Kidney glomerular epithelial cell (primary cell): ENCODE measurements at places on chromosomes 7 and 10.

DNA sequence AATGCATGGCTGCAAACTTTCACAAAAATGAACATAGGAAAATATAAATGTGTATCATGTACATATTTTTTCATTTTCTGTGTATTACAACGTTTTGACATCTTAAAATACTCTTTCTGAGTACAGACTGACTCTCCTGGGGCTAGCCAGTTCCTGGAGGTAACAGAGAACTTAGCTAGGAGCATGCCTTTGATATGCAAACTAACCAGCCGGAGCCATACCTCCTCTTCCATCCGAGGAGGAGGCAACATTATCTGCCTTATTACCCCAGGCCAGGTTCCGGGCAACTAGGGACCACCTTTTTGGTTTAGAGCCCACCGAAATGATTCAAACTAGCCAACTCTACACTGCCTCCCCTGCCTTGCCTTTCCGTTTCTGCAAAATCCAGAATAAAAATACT lies 33.7 kb upstream of the HECW1 start:
- DNase-seq, result no peak

DNA sequence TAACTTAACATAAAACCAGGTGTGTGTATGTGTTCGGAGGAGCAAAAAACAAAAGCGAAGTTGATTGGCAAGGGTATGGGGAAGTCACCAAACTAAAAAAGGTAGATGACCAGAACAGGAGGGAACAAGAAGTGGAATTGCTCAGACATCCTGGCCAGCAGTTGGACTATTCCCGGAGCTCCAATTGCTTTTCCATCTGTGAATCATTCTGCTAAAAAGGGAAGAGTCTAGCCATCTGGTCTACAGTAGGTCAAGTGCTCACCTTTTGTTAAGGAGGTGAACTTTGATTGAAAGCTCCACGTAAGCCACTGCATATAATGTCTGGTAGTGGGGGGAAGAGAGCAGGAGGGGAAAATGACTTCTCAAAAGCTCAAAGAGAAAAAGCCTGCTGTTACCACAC lies 50.0 kb upstream of the BET1 start:
- DNase-seq, result no peak

DNA sequence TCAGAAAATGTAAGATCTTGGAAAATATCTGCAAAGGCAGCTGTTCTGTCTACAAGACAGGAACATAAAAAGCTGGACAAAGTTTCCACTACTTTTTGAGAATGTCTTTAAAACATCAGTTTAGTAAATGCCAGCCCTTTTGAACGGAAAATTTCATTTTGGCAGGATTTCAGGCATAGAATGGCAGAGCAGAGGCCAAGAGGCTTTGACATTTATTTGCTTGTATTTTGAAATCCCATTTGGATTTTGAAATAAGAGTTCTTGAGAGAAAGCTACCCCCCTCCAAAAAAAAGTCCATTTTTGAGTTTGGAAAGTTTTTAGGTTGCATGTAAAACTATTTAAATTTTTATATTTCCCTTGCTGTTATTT lies 3.1 kb upstream of the ETV1 start:
- DNase-seq, result no peak

GRCh38 chr7:1466524-1467271 lies 7.4 kb upstream of the MICALL2 start:
- DNase-seq, result no peak

DNA sequence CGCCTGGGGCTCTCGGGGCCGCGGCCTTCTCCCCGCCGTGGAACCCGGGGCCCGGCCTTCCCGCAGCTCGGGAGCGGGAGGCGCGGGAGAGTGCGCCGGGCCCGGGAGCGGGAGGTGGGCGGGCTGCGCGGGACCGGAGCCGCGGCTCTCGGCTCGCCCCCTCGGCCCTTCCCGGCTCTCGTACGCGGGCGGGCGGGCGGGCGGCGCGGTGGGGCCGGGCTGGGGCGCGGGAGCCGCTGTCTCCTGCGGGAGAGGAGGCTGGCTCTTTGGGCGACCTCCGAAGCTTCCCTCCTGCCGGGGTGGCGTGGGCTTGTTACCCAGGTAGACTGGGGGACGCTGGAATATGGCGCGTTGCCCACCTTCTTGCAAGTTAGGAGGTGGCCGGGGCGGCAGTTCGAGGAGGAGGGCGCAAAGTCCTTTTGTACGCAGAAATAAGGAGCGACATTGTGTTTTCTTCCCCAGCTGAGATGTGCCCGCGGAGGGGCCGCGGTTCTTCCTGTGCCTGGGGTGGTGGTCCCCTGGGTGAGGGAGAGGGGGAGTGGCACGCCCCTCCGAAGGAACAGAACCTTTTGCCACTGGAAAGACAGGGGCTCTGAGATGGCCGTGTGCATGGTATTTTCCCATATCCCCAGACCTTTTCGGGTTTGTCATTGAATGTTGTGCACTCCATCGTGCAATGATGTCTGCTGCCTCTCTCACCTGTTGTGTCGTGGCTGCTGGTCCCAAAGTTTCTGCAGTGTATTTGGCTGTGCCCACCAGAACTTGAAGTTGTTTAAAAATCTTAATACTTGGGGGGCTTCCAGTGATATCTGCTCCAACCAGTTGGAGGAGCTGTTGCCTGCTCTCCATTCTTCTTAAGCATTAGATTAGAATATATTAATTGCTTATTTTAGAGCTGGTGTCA lies 844 bp downstream of the NRF1 start:
- DNase-seq, result peak; percentile 30

DNA sequence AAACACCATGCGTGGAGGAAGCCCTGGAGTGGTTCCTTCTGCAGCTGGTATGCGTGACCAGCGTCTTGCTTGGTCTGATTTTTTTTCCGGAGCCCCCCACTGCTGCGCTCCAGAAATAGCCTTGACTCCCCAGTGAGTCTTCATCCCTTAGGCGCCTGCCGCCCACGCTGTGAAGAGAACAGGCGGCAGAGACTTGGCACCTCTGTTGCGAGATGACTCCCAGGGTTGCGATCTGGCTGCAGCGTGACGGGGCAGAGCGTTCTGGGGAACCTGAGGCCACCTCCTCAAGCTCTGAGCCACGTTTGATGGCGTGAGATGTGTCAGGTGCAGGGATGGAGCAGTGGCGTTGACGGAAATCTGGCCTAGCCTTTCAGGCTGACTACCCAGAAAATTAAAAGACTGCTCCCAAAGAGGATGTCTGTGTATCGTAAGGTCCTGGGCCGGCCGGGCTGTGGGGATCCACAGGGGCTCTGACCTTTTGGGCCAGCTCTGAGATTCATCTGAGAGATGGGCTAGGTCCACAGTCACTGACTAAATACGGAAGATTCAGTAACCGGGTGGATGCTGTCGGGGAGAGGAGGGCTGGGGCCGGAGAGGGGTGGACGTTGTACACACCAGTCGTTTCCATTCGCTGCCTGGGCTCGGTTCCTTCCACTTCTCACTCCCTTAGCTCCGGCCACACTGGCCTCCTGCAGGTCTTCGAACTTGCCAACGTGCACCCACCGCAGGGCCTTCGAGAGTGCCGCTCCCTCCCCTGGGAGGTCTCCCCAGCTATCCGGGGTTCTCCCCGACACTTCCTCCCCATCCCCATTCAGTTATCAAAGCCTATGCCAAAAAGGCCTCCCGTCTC lies 33.8 kb downstream of the PFKFB3 start:
- no peak for DNase-seq

DNA sequence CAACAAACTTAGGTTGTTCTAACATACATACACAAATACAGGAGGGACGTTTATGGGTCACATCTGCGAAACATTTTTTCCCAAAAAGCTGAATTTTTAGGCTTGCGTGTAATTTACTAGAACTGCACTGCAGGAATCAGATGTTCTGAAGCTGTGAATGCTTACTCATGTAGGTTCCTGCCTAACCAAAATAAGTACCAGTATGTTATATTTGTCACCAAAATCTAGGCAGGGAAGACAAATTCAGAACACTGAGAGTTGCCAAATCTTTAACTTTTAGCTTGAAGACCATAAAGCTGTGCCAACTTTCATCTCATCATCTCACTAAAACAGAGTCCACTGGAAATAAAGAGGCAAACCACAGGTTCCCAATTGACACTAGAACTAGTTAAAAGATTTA lies 5.7 kb downstream of the UBE2H start:
- DNase-seq, result no peak

- DNase-seq, result no peak
Measured at GRCh38 chr10:102493771-102494170, 8.7 kb downstream of the ACTR1A start.

- no peak for DNase-seq
Measured at GRCh38 chr10:117164592-117165537, 26.8 kb upstream of the VAX1 start.
